ENCODE measurements at places on chromosomes 6 and 20.

DNA sequence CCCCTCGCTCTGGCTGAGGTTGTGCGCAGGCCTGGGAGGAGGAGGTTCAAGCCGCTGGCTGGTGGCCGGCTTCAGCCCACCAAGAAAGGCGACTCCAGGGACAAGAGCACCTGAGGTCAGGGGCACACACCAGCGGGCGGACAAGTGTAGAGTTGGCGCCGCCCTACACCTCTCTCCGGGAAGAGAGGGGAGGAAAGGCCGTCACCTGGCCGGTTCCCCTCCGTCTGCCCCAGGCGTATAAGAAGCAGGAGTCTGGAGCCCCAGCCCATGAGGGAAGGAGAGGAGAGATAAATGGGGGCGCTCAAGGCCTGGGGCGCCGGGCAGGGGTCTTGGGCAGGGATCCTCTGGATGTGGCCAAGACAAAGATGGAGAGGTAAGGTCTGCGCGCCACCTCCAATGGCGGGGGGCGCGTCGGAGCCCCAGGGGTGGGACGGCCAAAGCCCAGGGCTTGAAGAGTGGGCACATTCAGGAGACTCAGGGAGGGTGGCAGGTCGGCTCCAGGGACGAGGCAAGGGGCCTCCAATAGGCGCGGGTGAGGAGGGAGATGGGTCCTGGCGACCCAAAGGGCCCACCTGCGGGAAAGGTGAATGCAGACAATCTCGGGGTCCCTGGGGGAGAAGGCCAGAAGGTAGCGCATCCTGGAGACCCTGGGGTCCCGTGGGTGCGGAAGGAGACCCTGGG, 826 bp downstream of the RIMS4 start:
- no peak for DNase-seq

DNA sequence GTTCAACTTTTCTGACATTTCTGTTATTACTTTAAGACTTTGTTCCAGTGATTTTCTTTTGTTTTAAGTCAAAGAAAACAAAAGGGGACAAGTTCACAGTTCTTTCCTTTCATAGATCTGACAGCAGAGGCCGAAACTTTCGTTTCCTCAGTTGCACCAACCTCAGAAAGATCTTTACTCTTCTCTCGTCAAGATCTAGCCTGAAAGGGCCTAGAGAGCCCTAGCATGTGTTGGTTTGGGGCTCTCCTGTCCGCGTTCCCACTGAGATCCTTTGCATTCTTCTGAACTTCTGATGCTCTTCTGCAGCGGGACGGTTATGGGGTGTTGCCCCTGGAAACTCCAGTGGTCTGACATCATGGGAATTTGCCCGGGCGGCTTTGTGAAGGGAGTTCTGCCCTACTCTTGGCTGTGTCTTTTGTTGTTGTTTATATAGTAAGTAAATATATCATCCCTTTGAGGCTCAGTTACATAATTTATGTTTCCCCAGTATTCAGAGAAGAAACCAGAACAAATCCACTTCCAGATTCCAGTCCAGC, 129.1 kb downstream of the SASH1 start:
- DNase-seq, result no peak

GRCh38 chr20:46814366-46815232, 80.0 kb upstream of the EYA2 start:
- DNase-seq, result no peak

DNA sequence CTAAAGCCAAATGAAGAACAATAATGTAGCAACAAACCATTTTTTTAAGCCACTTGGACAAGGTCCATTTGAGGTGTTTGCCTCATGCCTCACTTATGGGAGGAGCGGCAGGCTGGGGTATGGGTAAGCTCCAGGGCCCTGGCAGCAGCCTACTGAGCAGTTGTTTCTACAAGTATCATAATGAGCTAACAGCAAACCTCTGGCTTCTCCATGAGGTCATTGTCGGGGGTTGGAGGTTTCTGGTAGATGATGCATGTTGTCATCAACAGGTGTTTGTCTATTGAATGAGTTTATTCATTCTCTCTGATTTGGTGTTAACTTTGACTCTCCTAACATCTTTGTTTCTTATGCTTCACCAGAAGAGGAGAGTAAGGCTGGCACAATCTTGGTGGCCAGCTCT, 150.7 kb downstream of the TBC1D7 start:
- no peak for DNase-seq

- no peak for DNase-seq
Measured at GRCh38 chr6:33578164-33578563, 1.9 kb downstream of the BAK1 start.

DNA sequence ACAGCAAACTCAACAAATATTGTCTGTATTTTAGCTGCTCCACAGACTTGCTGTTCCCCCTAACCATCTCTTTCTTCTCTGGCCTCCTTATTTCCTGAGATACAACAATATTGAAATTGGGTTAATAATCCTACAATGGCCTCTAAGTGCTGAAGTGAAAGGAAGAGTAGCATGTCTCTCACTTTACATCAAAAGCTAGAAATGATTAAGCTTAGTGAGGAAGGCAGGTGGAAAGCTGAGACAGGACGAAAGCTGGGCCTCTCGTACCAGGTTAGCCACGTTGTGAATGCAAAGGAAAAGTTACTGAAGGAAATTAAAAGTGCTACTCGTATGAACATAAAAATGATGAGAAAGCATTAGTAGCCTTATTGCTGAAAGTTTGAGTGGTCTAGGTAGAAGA, 63.8 kb downstream of the ELOVL5 start:
- DNase-seq, result no peak

DNA sequence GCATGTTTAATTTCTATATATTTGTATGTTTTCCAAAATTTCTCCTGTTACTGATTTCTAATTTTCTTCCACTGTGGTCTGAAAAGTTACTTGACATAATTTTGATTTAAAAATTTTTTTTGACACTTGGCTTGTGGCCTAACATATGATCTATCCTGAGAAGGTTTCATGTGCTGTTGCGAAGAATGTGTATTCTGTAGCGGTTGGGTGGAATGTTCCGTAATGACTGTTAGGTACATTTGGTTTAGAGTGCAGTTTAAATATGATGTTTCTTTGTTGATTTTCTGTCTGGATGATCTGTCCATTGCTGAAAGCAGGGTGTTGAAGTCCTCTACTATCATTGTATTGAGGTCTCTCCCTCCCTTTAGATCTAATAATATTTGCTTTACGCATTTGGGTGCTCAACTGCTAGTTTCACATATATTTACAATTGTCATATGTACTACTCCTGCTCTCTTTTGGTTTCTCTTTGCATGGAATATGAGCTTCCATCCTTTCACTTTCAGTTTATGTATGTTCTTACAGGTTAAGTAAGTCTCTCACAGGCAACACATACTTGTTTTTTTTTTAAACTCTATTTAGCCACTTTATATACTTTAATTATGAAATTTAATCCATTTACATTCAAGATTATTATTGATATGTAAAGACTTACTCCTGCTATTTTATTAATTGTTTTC, 19.5 kb upstream of the EDN1 start:
- DNase-seq, result no peak
